ENCODE measurements at places on chromosomes 2 and 18.

DNA sequence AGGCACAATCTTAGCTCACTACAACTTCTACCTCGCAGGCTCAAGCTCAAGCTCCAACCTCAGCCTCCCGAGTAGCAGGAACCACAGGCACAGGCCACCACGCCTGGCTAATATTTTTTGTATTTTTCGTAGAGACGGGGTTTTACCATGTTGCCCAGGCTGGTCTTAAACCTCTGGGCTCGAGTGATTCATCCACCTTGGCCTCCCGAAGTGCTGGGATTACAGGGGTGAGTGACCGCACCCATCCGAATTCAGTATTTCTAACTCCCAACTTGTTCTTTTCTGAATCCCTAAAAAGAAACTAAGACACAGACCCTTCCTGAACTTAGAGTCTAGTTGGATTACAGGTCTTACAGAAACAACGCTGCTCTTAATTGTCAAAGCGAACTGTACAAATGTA, 32.3 kb upstream of the ACSL3 start:
- no peak for DNase-seq

- no peak for DNase-seq
These were observed 6.4 kb upstream of the RBM43 start for GRCh38 chr2:151268085-151268484.

GRCh38 chr2:81249152-81249551, 944.6 kb upstream of the LRRTM1 start:
- DNase-seq, result no peak

GRCh38 chr2:392926-393280, 105.0 kb upstream of the ALKAL2 start:
- DNase-seq, result no peak

- DNase-seq, result no peak
These were observed 43.9 kb upstream of the DNAH7 start for GRCh38 chr2:196112418-196113034.

GRCh38 chr2:65710779-65711295, 278.4 kb upstream of the SPRED2 start:
- DNase-seq, result no peak

GRCh38 chr2:133146893-133147292, 421.4 kb downstream of the NCKAP5 start:
- DNase-seq, result no peak

GRCh38 chr18:40066368-40066767, 1888.7 kb upstream of the PIK3C3 start:
- DNase-seq, result no peak

DNA sequence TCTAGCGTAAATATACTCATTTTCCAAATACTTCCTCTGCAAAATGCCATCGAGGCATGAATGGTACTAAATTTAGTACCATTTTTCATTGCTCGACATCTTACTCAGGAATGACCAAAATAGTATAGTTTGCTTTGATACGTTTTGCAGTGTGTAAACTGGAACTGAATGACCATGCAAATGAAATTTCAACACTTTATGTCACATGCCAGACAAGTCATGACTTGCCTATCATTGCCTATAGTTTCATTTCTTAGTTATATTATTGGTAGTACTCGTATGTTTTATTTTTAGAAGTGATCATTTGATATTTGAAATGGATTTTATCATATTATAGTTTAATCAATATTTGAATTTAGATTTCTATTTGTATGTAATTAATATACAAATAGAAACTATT, 9.1 kb downstream of the MSTN start:
- no peak for DNase-seq

DNA sequence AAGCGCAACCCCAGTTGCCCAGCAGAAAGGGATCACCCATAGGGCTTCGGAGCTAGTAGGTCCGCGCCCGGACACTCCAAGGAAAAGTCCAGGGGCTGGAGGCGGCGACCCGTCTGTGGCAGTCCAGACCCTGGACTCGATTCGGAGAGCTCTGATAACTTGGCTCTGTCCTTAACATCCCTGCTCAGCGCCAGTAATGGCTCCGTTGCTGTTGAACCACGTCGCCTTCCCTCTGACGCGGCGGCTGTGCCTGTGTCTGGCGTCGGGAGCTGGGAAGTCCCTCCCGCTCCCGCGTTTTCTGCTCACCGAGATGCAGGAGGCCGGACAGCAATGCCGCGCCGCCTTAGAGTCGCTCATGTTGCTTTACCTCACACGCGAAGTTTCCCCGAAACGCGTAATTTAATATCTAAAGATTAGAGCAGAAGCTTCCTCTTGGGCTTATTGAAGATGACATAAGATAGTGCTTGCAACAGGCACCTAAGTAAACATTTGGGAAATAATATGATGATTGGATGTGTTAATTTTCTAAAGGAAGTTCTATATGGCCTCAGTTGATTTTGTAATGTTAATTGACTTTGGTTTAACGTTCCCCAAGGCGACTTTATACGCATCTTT, 1.3 kb upstream of the ZBTB14 start:
- DNase-seq, result no peak

GRCh38 chr2:198499539-198499938, 695.1 kb downstream of the PLCL1 start:
- no peak for DNase-seq

GRCh38 chr18:40864846-40865245, 1090.2 kb upstream of the PIK3C3 start:
- no peak for DNase-seq

GRCh38 chr18:46677611-46678010, 20.6 kb upstream of the LOXHD1 start:
- DNase-seq, result no peak

- no peak for DNase-seq
These were observed 111.8 kb upstream of the CNTNAP5 start for GRCh38 chr2:123913143-123913735.

GRCh38 chr2:55165626-55166025, 66.5 kb downstream of the CLHC1 start:
- DNase-seq, result no peak

DNA sequence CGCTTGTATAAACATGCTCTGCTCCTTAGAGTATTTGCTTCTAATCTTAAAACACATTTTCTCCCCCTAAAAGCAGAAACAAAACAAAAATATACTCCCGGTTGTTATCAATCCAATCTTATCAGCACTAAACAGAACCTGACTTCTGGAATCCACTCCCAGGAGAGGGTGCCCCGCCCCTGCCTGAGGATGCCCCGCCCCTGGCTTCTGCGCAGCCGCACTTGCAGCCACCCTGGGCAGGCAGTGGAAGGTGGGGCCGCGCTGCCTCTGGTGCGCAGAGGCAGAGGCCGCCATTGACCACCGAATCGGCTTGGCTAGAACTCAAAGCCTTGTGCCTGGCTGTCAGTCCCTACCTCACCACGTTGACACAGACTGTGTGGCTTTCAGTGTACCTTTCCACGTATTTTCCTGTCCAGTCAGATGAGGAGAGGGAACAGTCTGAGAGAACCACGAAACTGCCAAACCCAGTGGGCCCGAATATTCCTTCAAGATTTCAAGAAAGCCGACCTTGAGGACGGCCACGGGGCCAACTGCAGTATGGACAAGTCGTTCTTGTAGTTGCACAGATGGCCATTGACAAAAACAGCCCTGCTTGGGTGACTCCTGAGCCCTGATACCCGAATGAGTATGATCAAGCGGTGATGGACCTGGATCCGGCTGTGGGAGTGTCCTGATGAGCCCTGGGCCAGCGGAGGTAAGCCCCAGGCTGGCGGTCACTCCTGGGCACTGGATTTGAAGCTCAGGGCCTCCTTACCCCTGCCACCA, 46.2 kb upstream of the ARHGAP28 start:
- DNase-seq, result no peak

GRCh38 chr2:134432435-134432883, 178.6 kb downstream of the MGAT5 start:
- no peak for DNase-seq

DNA sequence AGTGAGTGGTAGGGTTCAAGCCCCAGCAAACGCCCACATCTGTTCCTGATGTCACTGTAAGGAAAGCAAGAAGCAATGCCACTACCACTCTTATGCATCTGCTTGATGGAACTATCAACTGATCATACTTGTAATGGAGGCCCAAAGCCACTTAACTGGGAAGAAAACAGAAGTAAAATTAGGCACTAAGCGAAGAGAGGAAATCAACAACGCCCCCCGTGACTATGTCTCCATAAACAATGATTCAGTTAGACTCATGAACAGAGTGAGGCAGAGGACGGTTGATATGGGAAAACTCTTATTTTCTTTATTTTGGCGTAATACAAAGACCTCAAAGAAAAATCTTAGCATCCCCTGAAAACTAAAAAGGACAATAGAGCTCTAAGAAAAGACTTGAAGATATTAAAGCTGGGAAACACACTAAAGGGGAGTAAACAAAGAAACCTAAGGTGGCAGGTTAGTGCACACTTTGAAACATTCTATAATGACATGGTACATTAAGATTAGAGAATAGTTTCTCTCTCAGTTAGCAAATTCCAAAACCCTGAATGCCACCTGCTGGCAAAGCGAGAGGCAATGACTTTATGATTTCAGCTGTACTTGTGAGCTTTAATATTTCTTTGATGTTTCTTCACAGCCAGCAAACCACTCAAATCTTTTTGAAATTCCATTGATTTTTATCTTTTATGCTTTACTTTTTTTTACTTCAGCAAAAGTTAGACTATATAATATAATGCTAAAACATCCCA, 86.5 kb downstream of the LRP2 start:
- DNase-seq, result no peak

- DNase-seq, result no peak
These were observed 18.8 kb upstream of the TSPYL6 start for GRCh38 chr2:54274781-54275242.

DNA sequence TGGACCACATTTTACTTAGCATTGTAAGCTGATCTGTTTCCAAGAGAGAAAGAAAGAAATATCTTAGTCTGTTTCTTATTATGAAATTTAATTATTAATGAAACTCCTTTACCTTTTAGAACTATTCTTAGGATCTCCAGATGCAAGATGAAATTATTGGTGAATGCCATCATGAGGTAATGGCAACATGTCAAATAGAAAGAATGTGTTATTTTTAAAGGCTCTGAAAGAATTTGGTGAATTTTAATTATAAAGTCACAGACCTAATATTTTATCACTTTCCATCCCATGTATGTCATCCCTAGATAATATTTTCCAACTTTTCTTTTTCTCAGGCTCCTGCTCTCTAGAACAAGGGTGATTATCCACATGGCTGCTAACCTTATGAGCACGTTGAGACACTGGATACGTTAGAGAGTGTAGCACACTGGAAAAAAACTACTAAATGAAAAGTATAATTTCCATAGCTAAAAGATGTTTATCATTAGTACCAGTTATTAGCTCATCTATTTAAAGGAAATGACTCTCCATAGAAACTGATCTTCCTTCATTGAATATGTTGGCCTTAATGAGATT, 95.2 kb upstream of the SCG2 start:
- DNase-seq, result no peak

DNA sequence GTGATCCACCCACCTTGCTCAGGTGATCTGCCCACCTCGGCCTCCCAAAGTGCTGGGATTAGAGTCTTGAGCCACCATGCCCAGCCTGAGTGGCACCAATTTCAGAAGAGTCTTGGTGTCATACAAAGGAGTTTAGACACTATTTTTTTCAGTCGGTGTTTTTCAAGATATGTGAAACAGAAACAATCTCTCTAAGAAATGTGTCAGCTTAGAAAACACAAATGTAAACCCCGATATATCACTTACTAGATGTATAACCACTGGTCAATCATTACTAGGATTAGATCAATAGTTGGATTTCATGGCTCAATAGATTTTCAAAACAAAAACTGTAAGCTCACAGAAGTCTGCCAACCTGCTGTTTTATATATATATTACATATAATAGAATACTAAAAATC, 67.2 kb upstream of the FRZB start:
- DNase-seq, result no peak

- no peak for DNase-seq
These were observed 76.2 kb downstream of the FAM168B start for GRCh38 chr2:131016826-131017741.

DNA sequence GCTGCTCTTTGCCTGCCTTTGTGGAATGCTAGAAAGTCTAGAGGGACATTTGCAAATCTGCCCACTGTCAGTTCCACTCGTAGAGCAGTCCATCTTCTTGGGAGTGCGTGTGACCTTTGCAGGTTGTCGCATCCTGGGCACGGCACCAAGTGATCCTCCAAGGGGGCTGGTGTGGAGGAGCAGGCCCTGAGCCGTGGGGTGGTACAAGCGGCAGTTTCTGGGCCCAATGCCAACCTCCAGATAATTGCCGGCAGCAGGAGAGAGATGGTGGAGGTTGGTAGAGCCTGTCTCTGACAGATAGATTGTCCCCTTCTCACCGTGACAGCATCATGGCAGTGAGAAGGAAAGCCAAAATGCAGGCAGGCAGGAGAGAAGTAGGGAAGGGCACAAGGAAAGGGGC, 150.7 kb upstream of the SLC14A2 start:
- DNase-seq, result no peak

GRCh38 chr2:67268797-67269196, 128.3 kb upstream of the ETAA1 start:
- no peak for DNase-seq

DNA sequence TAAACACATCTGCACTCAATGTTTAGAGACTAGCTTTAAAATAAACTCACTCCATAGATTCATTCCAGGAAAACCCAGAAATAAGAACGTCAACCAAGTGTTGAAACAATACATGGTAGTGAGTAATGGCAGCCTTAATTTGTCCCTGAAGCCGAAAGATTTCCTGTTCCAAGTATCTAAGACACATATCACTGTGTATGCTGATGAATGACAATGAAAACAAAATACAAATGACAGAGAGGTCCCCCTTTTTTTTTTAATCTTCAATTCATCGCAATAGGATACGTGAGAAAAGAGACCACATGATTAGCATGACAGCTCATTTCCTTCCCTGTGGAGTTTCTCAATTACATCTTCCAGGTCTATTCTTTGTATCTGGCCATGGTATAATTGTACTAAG, 160.5 kb upstream of the STK17B start:
- DNase-seq, result no peak

DNA sequence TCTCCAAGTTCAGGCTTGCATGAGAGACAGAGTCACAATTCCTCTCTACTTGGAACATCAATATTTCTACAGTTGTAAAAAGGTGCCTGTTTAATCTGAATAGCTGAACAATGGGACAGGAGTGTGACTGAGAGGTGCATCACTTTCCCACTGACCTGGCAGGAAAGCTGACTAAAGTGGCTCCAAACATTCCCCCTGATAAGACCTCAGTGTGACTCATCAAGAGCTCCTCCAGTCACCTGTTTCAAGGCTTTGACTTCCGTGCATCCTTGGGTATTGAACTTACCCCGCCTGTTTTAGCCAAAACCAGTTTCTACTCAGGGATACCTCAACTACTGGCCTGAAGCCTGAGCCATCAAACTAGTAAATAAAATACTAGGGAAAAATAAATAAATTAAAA, 453.9 kb upstream of the DDX18 start:
- no peak for DNase-seq
